ENCODE measurements at places on chromosomes 7 and 10. TPM values are rescaled to one million over a fixed set of nuclear protein-coding genes. Genes with fewer than 3 reads are reported as not detected.

GRCh38 chr10:116690356-116691322, 51.7 kb downstream of the HSPA12A start:
- no peak overlapping the region for H3K4me3 ChIP-seq
- no peak for DNase-seq
- H3K27ac ChIP-seq: no peak overlapping the region
- no peaks in the 10 kb centered on the region for H3K36me3 ChIP-seq
- no peaks in the 10 kb centered on the region for H3K4me1 ChIP-seq

IMPDH1 gene
- 119 TPM for total RNA-seq

DNA sequence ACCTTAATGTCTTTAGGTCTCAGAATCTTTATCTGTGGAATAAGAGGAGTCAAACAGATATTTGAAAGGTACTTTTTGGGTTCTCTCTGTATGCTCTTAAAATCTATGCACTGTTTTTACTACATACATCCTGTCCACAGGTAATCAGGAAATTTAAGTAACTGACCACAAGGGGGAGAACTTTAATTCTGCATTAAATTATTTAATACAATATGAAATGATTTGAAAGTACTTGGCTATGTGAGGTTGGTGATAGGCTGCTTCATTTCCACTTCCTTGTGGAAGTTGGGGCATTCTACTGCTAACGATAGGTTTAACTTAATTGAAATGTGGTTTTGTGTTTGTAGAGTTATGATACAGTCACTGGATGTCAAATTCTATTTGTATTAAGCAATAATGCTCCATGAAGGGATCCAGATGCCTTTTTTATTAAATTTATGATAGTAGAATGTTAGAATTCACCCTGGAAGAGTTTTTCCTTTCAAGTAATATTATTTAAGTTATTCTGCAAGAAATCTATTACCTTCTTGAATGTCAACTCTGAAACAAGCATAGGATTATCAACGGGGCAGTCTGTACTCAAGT, 6.0 kb downstream of the TEX47 start:
- H3K27me3 ChIP-seq: no peaks in the 10 kb centered on the region
- no peaks in the 10 kb centered on the region for H3K36me3 ChIP-seq
- DNase-seq: no peak
- H3K4me1 ChIP-seq: no peaks in the 10 kb centered on the region
- no peak overlapping the region for H3K27ac ChIP-seq

DNA sequence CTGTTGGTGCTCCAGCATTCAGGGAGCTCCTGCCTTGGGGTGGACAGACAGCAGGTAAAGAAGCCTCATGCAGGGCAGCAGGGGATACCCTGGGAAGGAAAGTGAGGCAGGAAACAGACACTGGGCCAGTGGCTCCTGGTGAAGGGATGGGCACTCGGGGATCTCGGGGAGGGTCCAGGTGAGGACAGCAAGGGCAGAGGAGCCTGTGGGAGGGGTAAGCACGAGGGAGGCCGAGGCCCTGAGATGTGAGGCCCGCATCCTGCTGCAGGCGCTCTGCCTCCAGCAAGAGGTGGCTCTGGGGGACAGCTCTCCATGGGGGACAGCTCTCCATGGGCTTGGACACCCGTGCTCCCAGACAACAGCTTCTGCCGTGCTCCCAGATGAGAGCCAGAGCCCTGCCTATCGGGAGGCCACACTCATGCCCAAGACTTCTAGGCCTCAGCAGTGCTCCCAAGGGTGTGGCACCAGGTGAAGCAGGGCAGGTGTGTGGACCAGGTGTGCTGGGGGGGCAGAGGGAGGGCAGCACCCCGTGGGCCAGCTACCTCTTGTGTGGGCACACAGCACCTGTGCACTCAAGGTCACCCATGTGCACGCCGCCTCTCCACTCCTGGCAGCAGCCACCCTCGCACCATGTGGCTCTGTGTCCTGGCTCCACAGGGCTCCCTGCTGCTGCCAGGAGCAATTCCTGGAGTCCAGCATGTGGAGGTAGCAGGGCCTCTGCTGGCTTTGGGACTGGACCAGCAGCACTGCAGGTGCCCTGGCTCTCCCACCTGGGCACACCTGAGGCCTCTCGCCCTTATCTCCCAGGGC, 93.6 kb upstream of the INSIG1 start:
- no peak overlapping the region for H3K27ac ChIP-seq
- H3K4me3 ChIP-seq: no peak overlapping the region
- DNase-seq: no peak
- H3K4me1 ChIP-seq: peaks cover 28% of the 10 kb centered on the region
- no peaks in the 10 kb centered on the region for H3K27me3 ChIP-seq

DNA sequence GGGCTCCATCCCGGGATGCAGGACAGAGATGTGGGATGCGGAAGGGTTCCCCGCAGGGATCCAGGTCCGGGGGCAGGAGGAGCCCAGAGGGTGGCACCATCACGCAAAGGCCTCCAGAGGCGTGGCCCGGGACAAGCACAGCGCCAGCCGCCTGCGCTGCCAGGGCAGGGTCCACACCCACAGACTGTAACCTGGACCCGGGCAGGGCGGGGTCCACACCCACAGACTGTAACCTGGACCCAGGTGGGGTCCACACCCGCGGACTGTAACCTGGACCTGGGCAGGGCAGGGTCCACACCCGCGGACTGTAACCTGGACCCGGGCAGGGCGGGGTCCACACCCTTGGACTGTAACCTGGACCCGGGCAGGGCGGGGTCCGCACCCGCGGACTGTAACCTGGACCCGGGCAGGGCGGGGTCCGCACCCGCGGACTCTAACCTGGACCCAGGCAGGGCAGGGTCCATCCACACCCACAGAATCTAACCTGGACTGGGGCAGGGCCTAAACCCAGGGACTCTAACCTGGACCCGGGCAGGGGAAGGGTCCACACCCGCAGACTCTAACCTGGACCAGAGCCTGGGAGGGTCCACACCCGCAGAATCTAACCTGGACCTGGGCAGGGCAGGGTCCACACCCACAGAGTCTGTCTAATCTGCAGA, 37.5 kb upstream of the SUN1 start:
- DNase-seq: no peak
- no peak overlapping the region for H3K27ac ChIP-seq
- no peaks in the 10 kb centered on the region for H3K27me3 ChIP-seq
- H3K4me1 ChIP-seq: no peaks in the 10 kb centered on the region

GRCh38 chr10:36840788-36841187, 284.6 kb upstream of the ANKRD30A start:
- no peak for DNase-seq
- no peaks in the 10 kb centered on the region for H3K36me3 ChIP-seq
- no peaks in the 10 kb centered on the region for H3K4me1 ChIP-seq
- no peak overlapping the region for H3K27ac ChIP-seq
- H3K4me3 ChIP-seq: no peak overlapping the region

- H3K27me3 ChIP-seq: no peaks in the 10 kb centered on the region
- no peak overlapping the region for H3K27ac ChIP-seq
- no peaks in the 10 kb centered on the region for H3K4me1 ChIP-seq
Observed at GRCh38 chr10:55734112-55734511, 626.9 kb downstream of the ZWINT start.

GRCh38 chr7:23672033-23672432, 8.0 kb upstream of the FAM221A start:
- no peaks in the 10 kb centered on the region for H3K27me3 ChIP-seq
- H3K27ac ChIP-seq: no peak overlapping the region
- H3K4me3 ChIP-seq: no peak overlapping the region
- no peak for DNase-seq
- no peaks in the 10 kb centered on the region for H3K4me1 ChIP-seq
- H3K36me3 ChIP-seq: no peaks in the 10 kb centered on the region

DNA sequence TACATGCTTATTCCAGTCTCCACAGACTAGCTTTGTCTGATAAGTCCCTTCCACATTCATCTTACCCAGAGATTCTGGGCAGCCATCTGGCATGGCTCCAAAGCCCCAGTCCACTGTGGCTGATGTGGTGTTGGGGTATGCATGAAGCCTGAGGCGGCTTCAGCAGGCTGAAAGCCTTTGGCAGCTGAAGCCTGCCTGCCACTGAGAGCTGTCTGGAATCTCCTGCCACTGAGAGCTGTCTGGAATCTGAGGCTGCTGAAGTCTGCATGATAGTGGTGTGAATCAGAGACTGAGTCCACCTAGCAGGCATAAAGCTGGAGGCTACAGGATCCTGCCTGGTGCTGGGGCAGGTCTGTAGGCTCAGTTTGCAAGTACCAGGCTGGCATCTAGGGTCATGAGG, 87.1 kb downstream of the DYNC1I1 start:
- H3K4me1 ChIP-seq: no peaks in the 10 kb centered on the region
- H3K4me3 ChIP-seq: no peak overlapping the region
- no peaks in the 10 kb centered on the region for H3K27me3 ChIP-seq
- peak; percentile 3 for DNase-seq
- H3K27ac ChIP-seq: no peak overlapping the region

DNA sequence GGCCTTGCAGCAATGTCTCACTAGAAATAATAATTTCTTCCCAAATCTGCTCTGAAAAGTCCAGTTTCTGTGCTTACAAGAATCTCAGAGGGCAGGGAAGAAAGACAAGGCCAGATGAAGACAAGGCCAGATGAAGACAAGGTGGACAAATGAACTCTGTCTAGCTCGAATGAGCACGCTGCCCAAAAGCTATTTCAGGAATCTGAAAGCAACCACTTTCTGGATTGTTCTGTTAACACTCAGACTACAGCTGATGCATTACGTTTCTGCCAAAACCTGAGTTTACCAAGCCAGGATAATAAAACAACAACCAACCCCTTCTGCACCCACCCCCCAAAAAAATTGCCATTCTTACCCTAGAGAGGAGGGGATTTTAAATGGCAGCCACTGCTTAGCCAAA, 1073.6 kb downstream of the SORCS3 start:
- no peak for DNase-seq
- no peak overlapping the region for H3K4me3 ChIP-seq
- H3K27ac ChIP-seq: no peak overlapping the region
- no peaks in the 10 kb centered on the region for H3K36me3 ChIP-seq
- H3K27me3 ChIP-seq: no peaks in the 10 kb centered on the region
- H3K4me1 ChIP-seq: no peaks in the 10 kb centered on the region

- no peak overlapping the region for H3K4me3 ChIP-seq
- H3K27me3 ChIP-seq: no peaks in the 10 kb centered on the region
- DNase-seq: peak; percentile 51
- H3K27ac ChIP-seq: no peak overlapping the region
- H3K4me1 ChIP-seq: peaks cover 10% of the 10 kb centered on the region
- H3K36me3 ChIP-seq: no peaks in the 10 kb centered on the region
Observed at GRCh38 chr10:84352251-84352842, 24.0 kb downstream of the CCSER2 start.

Data from PC-9 (cell line).